Esophagus muscularis mucosa (tissue), 4 donors: ENCODE measurements at places on chromosomes 4 and X. TPM values are rescaled to one million over a fixed set of nuclear protein-coding genes. Genes with fewer than 3 reads are reported as not detected.

Gene SLC6A14
- total RNA-seq: not detected

Gene FAM47E
- 2.0 TPM for total RNA-seq

Gene CHRNA9
- total RNA-seq: not detected

Gene SHOX
- total RNA-seq: not detected

Gene PPP2R2C
- 0.50 TPM for total RNA-seq

Gene MMAA
- 4.8 TPM for total RNA-seq

Gene USP17L17
- total RNA-seq: not detected

Gene TLR2
- 7.6 TPM for total RNA-seq

Gene APLN
- total RNA-seq: 0.58 TPM

Gene DNAAF6
- total RNA-seq: not detected

Gene JAKMIP1
- 0.58 TPM for total RNA-seq

Gene PCDH11X
- under 0.01 TPM for total RNA-seq

Gene DDIT4L
- 1.2 TPM for total RNA-seq

Gene FGA
- total RNA-seq: not detected

Gene ENPEP
- 5.4 TPM for total RNA-seq

Gene SRPX
- total RNA-seq: 40.7 TPM

Gene CYSLTR1
- total RNA-seq: 32.4 TPM

Gene MAGEA4
- not detected for total RNA-seq

Gene STBD1
- 19.2 TPM for total RNA-seq

Gene TRMT10A
- 5.3 TPM for total RNA-seq

Gene HTRA3
- 59.8 TPM for total RNA-seq

Gene ARR3
- not detected for total RNA-seq

Gene DDX3X
- 169 TPM for total RNA-seq

Gene FANCB
- total RNA-seq: 0.83 TPM

Gene SSR4
- total RNA-seq: 115 TPM

Gene RASL11B
- 2.3 TPM for total RNA-seq

Gene AP1AR
- total RNA-seq: 16.0 TPM

Gene PDZD4
- 20.0 TPM for total RNA-seq

Gene CASP6
- 16.3 TPM for total RNA-seq

Gene NUDT11
- 3.4 TPM for total RNA-seq
